Aorta (tissue), 5 donors: ENCODE measurements at places on chromosomes 3 and 15. TPM values are rescaled to one million over a fixed set of nuclear protein-coding genes. Genes with fewer than 3 reads are reported as not detected.

DNA sequence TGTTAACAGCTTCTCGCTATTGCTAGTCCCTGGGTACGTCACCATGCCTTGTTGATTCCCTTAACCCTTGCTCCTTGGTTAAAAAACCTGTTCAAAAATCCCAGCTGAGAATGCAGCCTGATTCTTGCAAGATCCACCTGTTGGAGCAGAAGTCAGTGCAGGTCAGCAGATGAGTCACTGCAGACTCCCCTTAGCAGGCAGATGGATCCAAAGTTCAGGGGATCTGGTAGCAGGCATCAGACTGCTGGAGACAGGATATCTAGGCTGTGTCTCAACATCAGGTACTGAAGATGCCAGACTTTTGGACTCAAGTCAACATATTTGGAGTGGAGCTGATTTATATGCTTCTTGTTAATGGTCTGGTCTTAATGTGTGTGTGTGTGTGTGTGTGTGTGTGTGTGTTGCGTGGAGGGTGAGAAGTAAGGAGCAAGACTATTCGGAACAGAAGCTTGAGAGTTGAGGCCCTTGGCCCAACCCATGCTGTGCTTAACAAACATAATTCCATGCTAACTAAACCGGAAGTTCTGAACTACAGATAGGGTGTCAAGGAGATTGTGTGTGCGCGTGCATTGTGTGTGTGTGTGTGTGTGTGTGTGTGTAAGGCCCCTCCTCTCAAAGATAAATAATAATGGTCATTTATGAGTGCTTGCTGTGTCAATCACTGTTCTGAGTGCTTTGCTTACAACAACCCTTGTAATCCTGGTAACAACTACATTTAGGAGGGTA is 1.0 kb upstream of the C3orf52 start:
- DNase-seq: no peak
- no peak overlapping the region for H3K4me3 ChIP-seq
- H3K36me3 ChIP-seq: no peaks in the 10 kb centered on the region
- no peaks in the 10 kb centered on the region for H3K27me3 ChIP-seq
- H3K4me1 ChIP-seq: no peaks in the 10 kb centered on the region

- no peak for DNase-seq
- H3K4me1 ChIP-seq: no peaks in the 10 kb centered on the region
- H3K36me3 ChIP-seq: no peaks in the 10 kb centered on the region
- H3K27ac ChIP-seq: no peak overlapping the region
- no peaks in the 10 kb centered on the region for H3K27me3 ChIP-seq
- H3K4me3 ChIP-seq: no peak overlapping the region
These were observed 110.6 kb upstream of the TSPAN3 start for GRCh38 chr15:77181305-77182074.

GRCh38 chr3:152299249-152299976 is 30.7 kb downstream of the MBNL1 start:
- H3K27me3 ChIP-seq: no peaks in the 10 kb centered on the region
- H3K27ac ChIP-seq: peak overlapping the region; percentile 81
- peak overlapping the region; percentile 76 for H3K4me3 ChIP-seq
- no peak for DNase-seq

The CD86 gene
- 19.7 TPM for total RNA-seq

GRCh38 chr3:159620873-159621272 is 367.8 kb upstream of the IL12A start:
- no peaks in the 10 kb centered on the region for H3K4me1 ChIP-seq
- DNase-seq: no peak
- no peak overlapping the region for H3K27ac ChIP-seq
- no peaks in the 10 kb centered on the region for H3K36me3 ChIP-seq

- peaks cover 3% of the 10 kb centered on the region for H3K36me3 ChIP-seq
- no peak overlapping the region for H3K4me3 ChIP-seq
- H3K27me3 ChIP-seq: no peaks in the 10 kb centered on the region
- no peaks in the 10 kb centered on the region for H3K4me1 ChIP-seq
These were observed 32.9 kb upstream of the CRTC3 start for GRCh38 chr15:90496791-90497190.

DNA sequence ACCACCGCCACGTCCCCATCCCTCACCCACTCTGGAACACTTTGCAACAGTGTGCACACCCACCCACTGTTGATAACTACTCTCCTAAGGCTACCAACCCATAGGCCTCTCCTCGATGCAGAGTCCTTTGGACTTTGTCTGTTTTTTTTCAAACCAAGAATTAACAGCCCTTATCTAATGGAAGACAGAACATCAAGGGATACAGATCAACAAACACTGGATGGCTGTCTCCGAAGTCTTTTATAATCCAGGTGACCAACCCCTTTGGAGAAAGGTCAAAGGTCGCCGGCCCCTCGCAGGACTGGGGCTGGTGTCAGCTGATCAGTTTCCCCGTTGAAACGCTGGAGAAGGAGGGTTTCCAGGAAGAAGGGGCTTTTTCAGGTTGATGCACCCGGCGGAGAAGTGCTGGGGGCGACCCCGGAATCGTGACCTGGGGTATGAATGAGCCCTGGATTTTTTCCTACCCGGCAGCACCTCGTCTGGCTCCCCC is 532 bp downstream of the B4GALT4 start:
- peak overlapping the region; percentile 95 for H3K4me3 ChIP-seq
- peak; percentile 53 for DNase-seq
- no peaks in the 10 kb centered on the region for H3K4me1 ChIP-seq
- peak overlapping the region; percentile 71 for H3K27ac ChIP-seq
- H3K27me3 ChIP-seq: no peaks in the 10 kb centered on the region

DNA sequence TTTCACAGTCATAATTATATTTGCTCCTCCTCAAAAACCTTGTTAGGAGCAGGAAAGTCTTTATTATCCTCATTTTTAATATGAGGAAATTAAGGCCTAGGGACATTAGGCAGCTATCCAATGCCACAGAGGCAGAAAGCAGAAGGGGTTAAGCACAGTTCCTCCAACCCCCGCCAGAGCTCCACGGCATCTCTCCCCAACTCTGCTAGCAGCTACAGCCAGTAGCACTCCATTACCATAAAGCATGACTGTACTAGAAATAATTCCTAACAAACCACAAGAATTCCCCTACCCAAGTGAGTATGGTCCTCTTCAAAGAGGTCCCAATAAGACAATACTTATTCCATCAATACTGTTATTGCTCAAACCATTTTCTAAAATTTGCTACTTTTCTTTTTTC is 9.8 kb downstream of the HEG1 start:
- peaks cover 6% of the 10 kb centered on the region for H3K4me1 ChIP-seq
- no peak overlapping the region for H3K27ac ChIP-seq
- DNase-seq: no peak
- H3K4me3 ChIP-seq: no peak overlapping the region

The MEX3B gene
- total RNA-seq: 2.9 TPM

The NRROS gene
- 7.6 TPM for total RNA-seq

- H3K4me3 ChIP-seq: no peak overlapping the region
- no peak overlapping the region for H3K27ac ChIP-seq
- peak; percentile 76 for DNase-seq
- H3K36me3 ChIP-seq: no peaks in the 10 kb centered on the region
These were observed 23.2 kb upstream of the TATDN2 start for GRCh38 chr3:10224794-10225665.
